ENCODE measurements at places on chromosomes 6 and 20.

DNA sequence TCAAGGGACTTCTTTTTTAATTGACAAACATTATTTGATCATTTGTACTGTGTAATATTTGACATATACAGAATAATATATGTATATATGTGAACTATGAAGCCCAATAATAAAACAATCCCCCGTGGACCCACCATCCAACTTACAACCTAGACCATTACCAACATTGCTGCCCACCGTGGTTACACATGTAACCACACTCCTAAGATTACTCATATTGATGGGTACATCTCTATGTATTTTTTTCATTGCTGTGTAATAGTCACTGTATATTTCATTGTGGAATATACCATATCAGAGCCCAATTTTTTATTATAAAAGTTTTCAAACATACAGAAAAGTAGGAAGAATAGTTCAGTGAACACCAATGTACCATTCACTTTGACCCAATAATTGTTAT lies 94.3 kb downstream of the RTN4IP1 start:
- no peak for DNase-seq

DNA sequence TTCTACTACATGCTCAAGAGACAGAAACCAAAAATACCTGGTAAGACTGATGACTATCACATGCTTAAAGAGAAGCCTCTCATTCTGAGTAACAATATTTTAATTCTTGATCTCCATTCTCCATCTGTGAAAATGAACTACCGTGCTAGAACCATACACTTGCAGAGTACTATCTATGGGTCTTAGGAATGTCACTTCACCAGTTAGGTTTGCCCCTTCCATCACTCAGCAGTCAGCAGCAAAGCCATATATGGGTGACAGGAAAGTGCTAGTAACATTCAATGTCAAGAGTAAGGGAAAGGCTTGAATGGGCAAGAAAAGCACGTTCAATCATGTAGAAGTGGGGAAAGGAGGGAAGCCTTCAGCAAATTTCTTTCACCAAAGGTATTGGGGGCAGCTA lies 2.3 kb downstream of the DNAAF9 start:
- no peak for DNase-seq

DNA sequence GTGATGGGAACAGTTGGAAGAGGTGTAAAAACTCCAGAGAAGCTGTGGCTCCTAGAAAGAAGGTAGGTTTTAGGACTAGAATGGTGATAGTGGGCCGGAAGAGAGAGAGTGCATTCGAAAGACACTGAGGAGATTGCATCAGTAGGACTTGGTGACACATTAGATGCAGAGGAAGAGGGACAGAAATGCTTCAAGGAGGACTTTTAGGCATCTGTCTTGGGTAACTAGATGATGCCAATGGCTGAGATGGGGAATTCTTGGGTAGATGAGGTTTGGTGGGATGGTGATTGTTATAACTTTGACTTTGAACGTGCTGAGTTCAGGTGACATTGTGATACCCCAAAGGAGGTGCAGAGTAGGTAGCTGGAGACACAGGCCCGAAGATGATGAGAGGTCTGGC lies 196.5 kb downstream of the GMPR start:
- DNase-seq: peak; percentile 36

DNA sequence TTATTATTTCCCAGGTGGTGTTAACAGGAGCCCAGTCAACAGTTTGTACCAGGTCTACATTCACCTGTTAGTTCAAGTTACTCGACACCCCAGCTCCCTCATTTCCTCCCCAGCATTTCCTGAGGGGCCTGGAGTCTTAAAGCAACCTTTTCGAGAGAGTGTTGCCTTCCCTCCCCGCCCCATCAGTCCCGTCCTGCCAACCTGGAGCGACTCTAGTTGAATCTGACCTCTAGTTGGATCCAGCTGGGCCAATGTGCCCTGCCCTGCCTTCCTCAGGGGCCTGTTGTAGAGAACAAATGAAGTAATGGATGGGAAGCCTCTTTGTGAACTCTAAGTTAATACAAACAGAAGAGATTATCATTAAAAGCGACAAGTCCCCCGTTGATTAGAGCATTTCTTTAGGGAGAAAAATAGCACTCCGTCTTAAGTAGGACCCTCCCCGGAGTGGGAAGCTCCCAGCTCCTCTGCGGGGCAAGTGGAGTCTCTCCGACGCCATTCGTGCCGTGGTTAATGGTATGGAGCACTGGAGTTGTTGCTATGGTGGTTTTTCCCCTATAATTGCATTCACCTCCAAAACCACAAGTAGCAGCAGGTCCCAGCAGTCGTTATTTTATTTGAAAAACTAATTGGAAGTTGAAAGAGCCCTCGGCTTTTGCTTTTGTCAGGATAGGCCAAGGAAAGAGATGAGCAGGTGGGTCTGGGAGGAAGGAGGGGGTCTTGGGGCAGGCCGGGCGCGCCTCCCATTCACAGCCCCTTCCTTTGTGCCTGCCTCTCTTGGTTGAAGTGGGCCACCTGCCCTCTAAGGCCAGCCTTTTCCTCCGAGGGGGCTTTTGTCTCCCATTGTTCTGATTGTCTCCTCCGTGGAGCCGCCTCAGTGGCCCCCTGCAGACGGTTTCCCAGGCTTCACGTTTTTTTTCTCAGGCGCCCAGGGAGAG lies 16.1 kb downstream of the GHRH start:
- DNase-seq: no peak

DNA sequence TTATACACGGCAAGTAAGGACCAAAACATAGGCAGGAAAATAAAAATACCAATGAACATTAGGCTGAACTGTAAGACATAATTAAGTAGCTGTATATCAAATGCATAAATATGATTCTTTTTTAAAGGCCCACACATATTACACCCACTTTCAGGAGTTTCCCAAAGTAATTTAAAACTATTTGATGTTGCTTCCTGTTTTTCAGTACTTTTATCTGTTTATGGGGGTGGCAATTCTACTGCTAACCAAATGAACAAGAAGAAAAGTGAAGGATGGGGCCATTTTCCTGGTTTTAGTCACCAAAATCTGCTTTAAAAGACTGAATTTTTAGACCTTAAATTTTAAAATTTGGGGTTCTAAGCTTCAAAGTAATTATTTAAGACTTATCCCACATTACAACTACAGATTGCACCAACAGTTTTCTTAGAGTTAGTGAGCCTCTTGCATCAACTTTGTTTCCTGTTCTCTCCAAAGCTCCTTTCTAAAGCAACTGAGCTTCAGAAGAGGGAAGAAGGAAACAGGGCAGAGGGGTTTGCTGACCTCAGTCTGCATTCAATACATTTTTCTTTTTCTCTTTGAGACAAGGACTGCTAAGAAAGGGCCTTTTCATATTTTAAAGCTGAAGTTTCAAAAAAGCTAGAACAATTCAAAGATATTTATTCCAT lies 191.0 kb downstream of the BACH2 start:
- DNase-seq: peak; percentile 60

DNA sequence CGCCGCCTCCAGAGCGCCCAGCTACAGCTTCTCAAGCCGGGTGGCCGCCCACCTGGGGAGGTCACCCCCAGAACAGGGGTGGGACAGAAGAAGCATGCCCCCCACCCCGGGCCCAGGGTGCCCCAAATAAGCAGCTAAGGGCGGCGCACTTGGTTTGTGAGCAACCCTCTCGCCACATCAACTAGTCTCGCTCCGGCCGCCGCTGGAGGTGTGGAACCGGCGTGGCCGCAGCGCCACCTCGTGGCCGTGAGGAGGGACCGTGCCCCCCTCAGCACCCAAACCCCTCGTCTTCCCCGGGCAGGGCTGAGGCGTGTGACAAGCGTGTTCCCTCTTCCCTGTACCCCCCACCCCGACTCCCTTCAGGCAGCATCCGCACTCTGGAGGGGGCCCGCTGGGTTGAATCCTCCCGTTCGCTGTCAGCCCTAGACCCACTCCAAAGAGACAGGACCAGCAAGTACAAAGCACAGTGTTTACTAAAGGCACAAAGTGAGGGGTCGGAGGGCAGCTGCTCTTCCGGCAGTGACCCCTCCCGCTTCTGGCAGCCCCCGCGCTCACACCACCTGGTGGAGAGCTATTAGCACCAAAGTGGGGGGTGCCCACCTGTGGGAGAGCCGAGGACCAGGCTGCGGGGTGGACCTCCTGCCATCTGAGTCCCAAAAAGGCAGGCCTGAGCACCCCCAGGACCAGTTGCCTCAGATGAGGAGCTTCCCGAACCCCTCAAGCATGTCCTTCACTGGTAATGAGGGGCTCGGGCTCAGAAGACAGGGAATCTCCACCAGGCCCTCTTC lies 45.4 kb downstream of the MDFI start:
- DNase-seq: peak; percentile 71

GRCh38 chr6:16139556-16139955 lies 10.7 kb downstream of the MYLIP start:
- DNase-seq: no peak
